ENCODE measurements at places on chromosomes 4 and X. TPM values are rescaled to one million over a fixed set of nuclear protein-coding genes. Genes with fewer than 3 reads are reported as not detected.

TRPC3 gene
- total RNA-seq: not detected

CSN1S1 gene
- total RNA-seq: not detected

PDS5A gene
- 53.5 TPM for total RNA-seq

ZNF275 gene
- total RNA-seq: 7.4 TPM

TAB3 gene
- total RNA-seq: 21.1 TPM

BEX2 gene
- total RNA-seq: 1.3 TPM

ACSL4 gene
- total RNA-seq: 62.2 TPM

SHROOM4 gene
- total RNA-seq: 39.6 TPM

DIPK2B gene
- 266 TPM for total RNA-seq

ZDHHC15 gene
- not detected for total RNA-seq

TMPRSS11E gene
- total RNA-seq: not detected

TEC gene
- 0.24 TPM for total RNA-seq

HMGB3 gene
- 15.3 TPM for total RNA-seq

FAM47E gene
- total RNA-seq: not detected

TLR1 gene
- total RNA-seq: 0.87 TPM

MID2 gene
- total RNA-seq: 21.4 TPM

AKAP4 gene
- not detected for total RNA-seq

BEND4 gene
- total RNA-seq: 0.53 TPM

GAGE1 gene
- total RNA-seq: not detected

DDX3X gene
- total RNA-seq: 235 TPM

CD40LG gene
- not detected for total RNA-seq

SH2D1A gene
- total RNA-seq: not detected

IL2RG gene
- total RNA-seq: not detected

BANK1 gene
- 1.1 TPM for total RNA-seq

All from glomerular endothelial cell (primary cell).